Inflammatory macrophage treated with lipopolysaccharide for 1 hour (primary cell): ENCODE measurements at places on chromosomes 5 and 9.
A peak's percentile ranks its signal among the peaks of the same experiment; 100 is the strongest.

- DNase-seq = no peak
Observed at GRCh38 chr5:89604342-89604741, 721.4 kb upstream of the MEF2C start.

DNA sequence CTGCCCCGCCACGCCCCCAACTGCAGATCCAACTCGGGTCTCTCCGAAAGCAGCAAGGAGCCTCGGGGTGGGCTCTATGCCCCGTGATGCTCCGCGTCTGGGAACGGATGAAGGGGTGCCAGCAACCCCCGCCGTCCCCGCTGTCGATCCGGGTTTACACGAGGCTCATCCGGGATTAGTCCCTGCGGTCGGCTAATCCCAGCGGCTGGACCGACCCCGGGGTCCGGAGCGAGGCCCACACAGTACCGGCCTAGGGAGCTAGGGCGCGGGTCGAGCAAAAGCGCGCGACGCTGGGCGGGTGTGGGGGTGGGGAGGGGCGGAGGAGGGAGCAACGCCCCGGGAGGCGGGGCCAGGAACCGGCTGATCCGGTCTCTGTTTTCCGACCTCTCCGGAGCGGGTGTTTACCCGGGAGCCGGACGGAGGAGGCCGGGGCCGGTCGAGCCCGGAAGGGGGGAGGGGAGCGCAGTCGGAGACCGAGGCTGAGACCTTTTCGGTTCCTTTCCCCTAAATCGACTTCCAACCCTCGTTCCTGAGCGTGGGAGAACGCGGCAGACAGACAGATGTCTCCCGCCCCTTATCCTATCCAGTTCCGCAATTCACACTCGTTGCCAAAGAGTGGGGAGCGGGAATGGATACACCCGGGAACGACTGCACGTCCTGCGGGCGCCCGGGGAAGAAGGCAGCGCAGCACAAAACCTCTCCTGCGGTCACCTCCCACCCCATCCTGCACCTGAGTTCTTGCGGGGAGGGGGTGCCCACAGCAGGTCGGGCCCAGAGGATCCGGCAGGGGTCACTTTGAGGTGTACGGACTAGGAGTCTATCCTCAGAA, 28.6 kb downstream of the PCDH1 start:
- peak; percentile 56 for DNase-seq

GRCh38 chr5:132183723-132184122, 43.9 kb downstream of the P4HA2 start:
- DNase-seq = no peak

DNA sequence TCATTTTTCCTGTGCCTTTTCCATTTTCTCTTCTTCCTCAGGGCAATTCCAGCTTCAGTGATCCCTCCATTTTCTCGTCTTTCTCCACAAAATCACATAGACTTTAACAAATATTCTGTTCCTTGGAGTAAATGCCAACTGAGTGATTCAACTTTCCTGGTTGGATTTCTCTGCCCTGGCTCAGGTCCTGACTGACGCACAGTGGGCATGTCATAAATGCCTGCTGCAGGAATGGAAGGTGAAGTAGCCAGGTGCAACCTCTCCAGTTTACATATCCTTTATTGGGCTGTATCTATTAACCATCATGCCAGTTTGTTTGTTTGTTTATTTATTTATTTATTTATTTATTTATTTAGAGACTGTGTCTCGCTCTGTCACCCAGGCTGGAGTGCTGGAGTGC, 95.1 kb downstream of the MEF2C start:
- no peak for DNase-seq

- no peak for DNase-seq
Observed at GRCh38 chr9:14349447-14350348, 35.8 kb upstream of the NFIB start.

GRCh38 chr5:150077996-150078801, 8.2 kb downstream of the CSF1R start:
- DNase-seq = no peak

DNA sequence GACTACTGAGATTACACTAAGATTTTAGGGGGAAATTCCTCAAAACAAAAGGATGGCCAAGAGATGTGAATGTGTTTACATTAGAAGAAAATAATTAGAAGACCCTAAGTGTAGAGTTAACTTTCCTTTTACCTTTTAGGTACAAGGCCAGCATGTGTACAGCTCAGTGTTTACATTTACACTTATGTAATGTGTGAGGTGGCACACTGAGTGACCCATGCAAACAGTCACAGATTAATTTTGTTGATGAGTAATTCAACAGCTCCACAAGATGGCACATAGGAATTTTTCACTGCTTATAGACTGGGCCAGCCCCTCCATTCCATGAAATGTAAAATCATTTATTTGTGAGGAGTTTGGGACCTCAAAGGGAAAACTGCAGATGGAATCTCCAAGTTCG, 90.1 kb upstream of the SLC12A2 start:
- DNase-seq = no peak

- no peak for DNase-seq
Observed at GRCh38 chr9:10614196-10614800, 1.5 kb upstream of the PTPRD start.

- DNase-seq = no peak
Observed at GRCh38 chr5:179306191-179307012, 38.9 kb downstream of the ADAMTS2 start.

GRCh38 chr9:2872250-2872930, 28.5 kb upstream of the PUM3 start:
- peak; percentile 15 for DNase-seq

GRCh38 chr9:26391036-26391435, 501.6 kb downstream of the CAAP1 start:
- DNase-seq = no peak

- peak; percentile 34 for DNase-seq
Observed at GRCh38 chr5:146832985-146833732, 45.4 kb downstream of the PPP2R2B start.

DNA sequence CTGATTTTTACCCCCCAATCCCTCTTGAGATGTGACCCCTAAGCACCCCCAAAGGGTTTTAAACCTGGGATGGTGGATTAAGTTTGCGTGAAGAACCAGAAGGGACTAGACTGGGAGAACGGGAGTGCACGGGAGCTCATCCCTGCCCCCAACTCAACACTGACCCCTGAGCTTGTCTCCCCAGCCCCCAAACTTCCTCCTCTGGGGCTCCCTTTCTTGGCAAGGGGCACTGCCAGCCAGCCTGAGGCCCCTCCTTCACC, 5.0 kb upstream of the SET start:
- DNase-seq = no peak

DNA sequence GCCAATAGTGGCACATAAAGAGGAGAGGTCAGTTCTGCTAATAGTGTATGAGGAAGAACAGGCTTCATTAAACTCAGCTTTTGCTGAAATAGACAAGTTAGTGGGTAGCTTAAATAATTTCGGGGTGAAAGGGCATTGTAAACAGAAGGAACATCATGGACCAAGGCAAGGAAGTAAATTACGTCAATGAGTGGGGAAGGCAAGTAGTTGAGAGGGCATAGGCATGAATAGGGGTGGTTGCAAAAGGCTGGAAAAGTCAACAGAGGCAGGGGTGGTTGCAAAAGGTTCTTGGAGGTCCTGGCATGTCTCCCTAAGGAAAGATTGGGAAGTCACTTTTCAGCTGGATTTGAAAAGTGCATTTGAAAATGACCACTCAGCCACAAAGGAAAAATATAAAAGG, 383.3 kb upstream of the RPS23 start:
- DNase-seq = peak; percentile 9

- no peak for DNase-seq
Observed at GRCh38 chr9:109468927-109469326, 29.2 kb downstream of the PTPN3 start.

DNA sequence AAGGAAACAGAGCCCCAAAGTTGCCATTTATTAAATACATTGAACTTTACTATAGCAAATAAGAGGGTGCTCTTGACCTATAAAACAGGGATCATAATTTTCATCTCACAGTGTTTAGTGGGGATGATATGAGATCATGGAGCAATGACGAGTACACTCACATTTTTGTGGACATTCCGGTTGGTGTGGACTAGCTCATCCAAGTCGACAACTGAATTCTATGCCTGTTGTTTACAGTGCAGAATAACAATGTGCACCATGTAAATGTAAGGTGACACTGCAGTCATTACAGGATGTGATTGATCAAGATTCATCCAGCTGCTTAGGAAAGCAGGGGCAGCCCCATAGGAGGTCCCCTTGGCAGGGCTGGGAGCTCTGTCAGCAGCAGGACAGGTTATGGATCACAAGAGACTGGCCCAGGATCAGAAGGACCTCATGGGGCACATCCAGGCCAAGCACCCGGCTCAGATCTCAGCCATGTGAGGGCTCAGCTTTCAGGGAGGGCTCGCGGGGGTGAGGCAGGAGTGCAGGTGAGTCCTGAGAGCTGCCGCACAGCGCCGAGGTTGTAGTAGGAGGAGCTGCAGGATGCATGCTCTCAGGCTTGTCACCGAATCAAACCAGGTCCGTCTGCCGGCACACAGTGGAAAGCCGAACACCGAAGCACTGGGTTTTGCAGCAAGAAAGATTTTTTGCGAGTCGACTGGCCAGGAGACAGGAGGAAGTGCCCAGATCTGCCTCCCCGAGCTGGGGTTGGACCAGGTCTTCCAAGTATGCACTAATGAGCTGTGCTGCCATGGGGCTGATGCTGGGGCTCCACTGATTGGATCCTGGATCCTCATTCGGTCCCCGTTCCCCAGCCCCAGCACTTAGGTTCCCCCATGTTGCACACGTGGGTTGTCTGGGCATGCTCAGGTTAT, 28.2 kb downstream of the MRPL36 start:
- no peak for DNase-seq

DNA sequence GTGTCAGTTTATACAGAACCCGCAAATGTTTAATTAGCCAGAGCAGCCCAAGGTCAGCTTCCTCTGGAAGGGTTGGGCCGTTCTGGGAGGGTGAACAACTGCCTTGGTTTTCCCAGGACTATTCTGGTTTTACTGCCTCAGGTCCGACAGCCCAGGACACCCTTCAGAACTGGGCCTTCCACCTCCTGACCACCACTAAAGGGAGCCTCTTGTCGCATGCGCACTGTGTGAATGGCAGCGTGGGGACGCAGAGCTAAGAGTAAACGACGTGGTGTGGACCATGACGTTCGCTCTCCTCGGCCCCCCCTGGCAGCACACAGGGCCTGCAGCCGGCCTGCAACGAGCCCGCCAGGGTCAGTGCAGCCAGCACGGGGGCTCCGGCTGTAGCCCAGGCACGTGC, 214.9 kb downstream of the FANCC start:
- no peak for DNase-seq

- no peak for DNase-seq
Observed at GRCh38 chr5:143964919-143965318, 153.0 kb downstream of the HMHB1 start.

- DNase-seq = no peak
Observed at GRCh38 chr5:38534156-38534453, 22.3 kb downstream of the LIFR start.

DNA sequence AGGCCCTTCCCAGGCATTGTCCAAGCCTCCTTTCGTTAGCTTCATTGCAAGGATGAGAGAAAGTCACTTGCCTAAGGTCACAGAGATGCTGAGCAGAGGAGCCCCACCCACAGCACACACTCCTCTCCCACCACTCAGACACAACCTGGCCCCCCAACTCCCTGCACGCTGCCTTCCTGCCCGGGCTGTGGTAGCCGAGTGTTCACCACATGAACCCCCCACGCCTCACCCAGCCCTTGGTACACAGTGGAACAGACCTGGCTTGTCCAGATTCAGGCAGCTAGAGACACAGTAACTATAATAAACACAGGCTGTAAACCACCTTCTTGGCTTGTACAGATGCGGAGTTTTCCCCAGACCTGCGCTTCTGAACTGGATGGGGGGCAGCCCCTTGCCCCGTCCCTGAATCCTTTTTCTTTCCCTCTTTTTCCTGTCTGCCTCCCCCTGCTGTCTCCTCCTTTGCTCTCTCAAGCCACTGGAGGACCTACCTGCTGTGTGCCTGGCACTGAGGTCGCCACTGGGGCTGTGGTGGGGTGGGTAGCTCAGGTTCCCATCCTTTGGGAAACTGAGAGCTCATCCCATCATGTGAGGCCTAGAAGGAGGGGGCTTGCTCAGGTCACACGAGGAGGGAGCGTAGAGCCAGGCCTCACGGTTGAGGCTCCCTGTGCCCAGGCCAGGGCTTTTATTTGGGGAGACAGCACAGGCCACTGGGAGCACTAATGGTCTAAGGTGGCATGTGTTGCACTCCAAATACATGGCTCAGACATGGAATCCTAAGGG, 55.7 kb upstream of the SYNPO start:
- DNase-seq = no peak

GRCh38 chr9:92634712-92635605, 35.0 kb downstream of the IPPK start:
- DNase-seq = peak; percentile 28

DNA sequence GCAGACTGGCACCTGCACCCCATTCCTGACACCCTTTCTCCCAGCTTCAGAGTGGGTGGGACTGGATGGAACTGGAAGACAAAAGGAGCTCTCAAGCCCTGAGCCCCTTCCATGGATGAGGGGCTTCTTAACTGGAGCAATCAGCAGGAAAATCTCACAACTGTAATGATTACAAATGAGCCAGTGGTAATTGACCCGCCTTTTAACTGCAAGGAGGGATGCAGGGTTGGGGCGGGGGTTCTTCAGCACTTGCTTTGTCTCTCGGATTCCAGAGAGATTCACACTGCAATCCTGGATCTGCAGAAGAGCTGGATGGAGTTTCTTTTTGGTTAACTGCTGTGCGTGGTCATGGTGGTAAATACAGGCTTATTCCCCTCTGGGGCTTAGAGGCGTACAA, 160.1 kb upstream of the SHB start:
- no peak for DNase-seq

DNA sequence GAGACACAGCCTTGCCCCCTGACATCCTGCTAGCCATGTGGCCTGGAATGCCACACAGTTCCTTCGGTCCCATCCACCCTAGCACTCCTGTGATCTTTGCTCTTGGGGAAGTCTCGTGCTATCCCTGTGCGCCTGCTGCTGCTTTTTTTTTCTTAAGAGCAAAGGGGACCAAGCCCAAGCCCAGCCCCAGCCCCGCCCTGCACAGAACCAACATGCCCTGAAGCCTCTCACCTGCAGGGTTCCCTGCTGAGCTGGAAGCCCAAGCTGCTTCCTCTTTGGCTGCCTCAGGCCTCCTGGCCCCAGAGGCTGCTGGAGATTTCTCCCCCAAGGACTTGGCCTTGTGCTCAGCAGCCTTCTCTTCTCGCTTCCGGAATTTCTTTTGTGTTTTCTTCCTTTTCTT, 1.8 kb downstream of the SURF6 start:
- no peak for DNase-seq

- DNase-seq = no peak
Observed at GRCh38 chr9:116267021-116267420, 113.4 kb downstream of the PAPPA start.

DNA sequence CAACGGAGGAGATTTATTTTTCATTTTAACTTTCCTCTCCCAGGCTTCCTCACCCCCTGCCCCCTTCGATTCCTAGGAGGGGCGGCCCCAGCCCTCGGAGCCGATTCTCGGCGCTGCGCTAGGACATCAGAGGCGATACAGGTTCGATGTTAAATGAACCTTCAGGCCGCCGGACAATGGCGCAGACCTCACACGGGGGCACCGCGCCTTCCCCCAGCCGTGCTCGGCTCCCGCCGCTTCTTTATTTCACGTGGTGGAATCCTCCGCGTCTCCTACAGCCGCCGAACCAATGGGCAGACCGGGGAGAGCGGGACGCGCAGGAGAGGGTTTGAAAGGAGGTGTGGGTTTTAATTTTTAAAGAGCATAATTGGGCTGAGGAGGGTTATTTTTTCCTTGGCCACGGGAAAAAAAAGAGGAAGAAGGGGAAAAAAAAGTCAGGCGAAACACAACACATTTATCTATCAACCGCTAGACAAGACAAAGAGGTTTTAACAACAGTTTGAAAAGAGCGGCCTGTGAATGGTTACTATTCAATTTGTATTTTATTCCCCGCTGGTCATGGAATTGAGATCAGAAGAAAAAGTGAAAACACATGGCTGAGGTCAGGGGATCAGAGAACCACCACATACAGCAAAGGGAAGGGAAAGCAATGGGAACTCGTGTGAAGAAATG, 126.8 kb downstream of the TMEM174 start:
- DNase-seq = no peak
